ENCODE measurements at places on chromosomes 5 and 9. TPM values are rescaled to one million over a fixed set of nuclear protein-coding genes. Genes with fewer than 3 reads are reported as not detected.

SNCB gene
- polyA plus RNA-seq = not detected

ZFP37 gene
- polyA plus RNA-seq = 0.78 TPM

ARAP3 gene
- polyA plus RNA-seq = 0.25 TPM

DNA sequence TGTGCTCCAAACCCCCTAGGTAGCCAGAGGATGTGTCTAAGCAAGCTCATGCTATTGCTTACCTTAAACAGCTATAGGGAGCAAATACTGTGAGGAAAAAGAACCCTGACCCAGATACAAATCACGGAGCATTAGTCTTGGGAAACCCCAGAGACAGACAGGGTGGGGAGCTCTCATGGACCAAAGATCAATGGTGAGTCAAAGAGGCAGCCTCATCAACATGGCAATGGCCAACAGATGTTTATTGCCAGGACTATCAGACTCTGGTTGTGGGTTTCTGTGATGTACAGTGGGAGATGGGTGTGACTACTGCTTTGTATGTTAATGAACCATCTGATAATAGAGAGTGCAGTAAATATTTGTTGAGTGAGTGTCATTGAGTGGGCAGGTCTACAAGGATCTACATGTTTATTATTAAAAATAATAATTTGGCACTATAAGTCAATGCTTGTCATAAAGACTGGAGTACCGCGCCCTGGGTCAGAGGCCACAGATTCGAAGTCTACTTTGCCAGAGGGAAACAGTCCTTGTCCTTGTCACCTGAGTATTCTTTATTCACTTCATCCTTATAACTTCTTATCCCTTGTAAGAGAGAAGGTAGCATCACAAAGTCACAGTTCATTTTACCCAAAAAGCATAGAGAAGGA is 56.5 kb upstream of the RAI14 start:
- no peak overlapping the region for H3K4me3 ChIP-seq
- no peak overlapping the region for H3K27ac ChIP-seq
- H3K4me1 ChIP-seq = 0 out of 2 replicates have a peak, but pooled peaks cover 5% of the 10 kb centered on the region

DNA sequence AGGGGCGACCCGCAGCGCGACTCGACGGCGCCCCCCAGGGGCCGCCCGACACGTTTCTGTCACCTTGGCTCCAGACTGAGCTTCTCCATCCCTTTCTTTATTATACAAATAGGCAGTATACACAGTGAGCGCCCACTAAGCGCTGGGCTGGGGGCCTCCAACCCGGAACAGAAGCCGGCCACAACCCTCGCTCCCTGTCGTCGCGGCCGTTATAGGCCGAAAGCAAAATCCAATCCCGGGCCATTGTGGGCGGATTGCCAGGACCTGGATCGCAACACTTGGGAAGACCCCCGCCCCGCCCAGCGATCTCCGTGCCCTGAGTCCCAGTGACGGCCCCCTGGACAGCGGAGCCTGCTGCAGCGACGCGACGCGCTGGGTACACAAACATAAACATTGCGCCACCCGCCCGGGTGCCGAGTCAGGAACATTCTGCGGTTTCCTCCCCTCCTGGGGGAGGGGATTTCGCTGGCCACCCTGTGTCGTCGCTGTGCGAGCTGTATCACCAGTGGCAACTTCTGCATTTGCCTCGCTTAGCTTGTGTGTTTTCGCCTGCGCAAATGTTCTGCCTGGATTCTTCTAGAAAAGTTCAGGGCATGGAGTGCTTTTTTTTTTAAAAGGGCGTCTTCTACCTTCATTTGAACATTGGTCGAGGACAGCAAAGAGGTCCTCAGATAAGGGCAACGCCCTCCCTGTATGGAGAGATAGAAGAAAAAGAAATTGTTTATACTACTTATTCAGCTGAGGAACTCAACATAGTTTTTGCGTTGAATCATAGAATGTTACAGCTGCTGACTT is 1.3 kb upstream of the DUSP1 start:
- peak; percentile 92 for DNase-seq
- peak overlapping the region; percentile 71 for H3K4me3 ChIP-seq
- no peaks in the 10 kb centered on the region for H3K27me3 ChIP-seq
- H3K4me1 ChIP-seq = peaks cover 80% of the 10 kb centered on the region

- H3K36me3 ChIP-seq = no peaks in the 10 kb centered on the region
- peak; percentile 47 for DNase-seq
- no peaks in the 10 kb centered on the region for H3K27me3 ChIP-seq
- peaks cover 34% of the 10 kb centered on the region for H3K4me1 ChIP-seq
- peak overlapping the region; percentile 81 for H3K4me3 ChIP-seq
- H3K27ac ChIP-seq = peak overlapping the region; percentile 88
Measured at GRCh38 chr5:146447734-146448380, 724 bp downstream of the TCERG1 start.

DNA sequence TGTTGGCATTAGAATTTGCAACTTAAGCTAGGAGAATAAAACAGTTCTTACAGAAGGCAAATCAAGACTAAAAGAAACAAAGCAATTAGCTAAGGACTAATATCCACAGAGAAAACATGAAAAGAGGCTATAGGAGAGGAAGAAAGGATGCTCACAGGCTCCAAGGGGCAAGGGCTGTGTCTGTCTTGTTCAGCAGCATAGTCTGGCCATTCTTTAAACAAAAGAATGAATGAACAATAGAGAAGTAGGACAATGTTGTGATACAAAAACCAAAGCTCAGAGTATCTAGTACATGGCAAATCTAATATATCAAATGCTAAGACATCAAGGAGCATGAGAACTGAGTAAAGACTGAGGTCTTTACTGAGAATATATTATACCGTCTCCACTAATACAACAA is 39.5 kb downstream of the PLPP1 start:
- no peaks in the 10 kb centered on the region for H3K27me3 ChIP-seq
- H3K36me3 ChIP-seq = no peaks in the 10 kb centered on the region
- DNase-seq = no peak
- H3K4me3 ChIP-seq = no peak overlapping the region

Data from HepG2 (cell line).